ENCODE measurements at places on chromosomes 16 and 17.

DNA sequence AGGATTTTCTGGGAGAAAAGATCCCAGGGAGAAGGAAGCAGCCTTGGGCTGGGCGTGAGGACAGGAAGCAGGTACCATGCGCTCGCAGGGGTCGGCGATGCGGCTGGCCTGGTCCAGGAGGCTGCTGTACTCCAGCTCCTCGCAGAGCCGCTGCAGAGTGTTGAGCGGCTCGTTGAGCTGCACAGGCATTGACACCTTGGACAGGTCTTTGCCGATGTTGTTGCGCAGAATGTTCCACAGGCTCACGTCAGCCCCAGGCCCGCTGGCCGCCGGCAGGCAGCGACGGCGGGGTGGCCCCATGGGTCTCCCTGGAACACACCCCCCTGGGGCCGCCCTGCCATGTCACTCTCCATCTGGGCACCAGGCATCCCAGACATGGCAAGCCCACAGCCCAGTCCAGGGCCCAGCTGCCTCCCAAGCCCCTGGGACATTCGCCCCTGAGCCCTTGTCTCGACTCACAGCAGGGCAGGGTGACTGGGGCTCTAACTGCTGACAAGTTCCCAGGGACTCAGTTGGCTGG lies 8.0 kb downstream of the OSBPL7 start:
- DNase-seq, result no peak

GRCh38 chr17:50015146-50015545 lies 20.1 kb upstream of the DLX3 start:
- DNase-seq, result no peak

- no peak for DNase-seq
Measured at GRCh38 chr17:78458091-78458490, 79.6 kb downstream of the PGS1 start.

DNA sequence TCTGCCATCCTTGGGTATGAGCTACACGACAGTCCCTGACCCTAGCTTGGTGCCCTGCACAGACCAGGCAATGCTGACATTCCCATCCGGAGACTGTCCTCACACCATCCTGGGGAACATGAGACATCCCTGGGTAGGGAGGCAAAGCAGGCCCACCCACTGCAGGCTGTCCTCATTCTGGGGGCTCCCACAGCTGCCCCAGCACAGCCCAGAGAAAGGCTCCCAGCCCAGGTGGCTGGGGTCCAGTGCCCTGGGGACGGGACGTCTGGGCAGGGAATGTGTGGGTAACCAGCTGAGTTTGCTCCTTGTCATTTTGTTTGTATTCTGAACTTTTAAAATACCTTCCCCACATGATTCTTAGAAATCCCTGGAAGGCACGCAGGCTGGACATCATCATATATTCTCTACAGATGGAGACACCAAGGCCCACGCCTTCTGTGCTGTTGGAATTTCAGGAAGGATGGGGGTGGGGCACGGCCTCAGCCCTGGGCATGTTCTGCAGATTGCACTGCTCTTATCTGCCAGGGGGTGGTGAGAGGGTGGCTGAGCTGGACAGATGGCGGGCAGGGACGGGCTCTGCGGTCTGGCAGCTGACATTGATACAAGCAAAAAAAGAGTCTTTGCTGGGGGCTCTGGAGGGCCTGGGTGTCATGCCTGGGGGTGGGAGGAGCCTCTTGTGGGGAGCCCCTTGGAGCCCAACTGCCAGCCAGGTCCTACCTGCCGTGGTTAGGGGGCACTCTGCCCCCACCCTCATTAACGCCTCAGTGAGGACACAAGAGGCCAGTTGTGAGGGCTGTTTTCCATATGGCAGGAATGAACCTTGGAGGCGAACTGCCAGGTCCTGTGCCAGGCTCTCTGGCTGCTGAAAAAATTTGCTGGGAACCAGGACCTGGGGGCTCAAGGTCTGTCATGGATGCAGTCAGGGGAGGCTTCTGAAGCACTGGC lies 28.4 kb downstream of the LRRC75A start:
- no peak for DNase-seq

- no peak for DNase-seq
Measured at GRCh38 chr17:53560953-53561352, 261.8 kb upstream of the KIF2B start.

DNA sequence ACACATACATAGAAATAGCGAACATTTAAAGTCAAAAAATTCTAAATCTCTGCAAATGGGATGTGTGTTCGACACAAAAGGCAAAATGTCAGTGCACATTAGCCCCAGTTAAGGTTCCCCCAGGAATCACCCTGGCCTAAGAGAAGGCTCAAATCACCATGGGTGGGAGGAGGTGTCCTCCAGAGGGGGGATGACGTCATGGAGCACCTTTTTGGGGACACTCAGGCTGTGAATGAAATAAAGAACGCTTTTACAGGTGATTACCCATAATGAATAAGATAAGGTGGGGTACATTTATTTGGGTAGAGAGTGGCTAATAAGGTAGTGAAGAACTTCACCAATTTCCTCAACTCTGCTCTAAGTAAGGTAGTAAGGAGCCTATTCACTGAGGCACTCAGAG lies 26.4 kb downstream of the WNT3 start:
- DNase-seq, result no peak

- DNase-seq, result no peak
Measured at GRCh38 chr16:56860226-56861020, 4.6 kb upstream of the SLC12A3 start.

- no peak for DNase-seq
Measured at GRCh38 chr17:63758428-63758827, 15.0 kb downstream of the CCDC47 start.

DNA sequence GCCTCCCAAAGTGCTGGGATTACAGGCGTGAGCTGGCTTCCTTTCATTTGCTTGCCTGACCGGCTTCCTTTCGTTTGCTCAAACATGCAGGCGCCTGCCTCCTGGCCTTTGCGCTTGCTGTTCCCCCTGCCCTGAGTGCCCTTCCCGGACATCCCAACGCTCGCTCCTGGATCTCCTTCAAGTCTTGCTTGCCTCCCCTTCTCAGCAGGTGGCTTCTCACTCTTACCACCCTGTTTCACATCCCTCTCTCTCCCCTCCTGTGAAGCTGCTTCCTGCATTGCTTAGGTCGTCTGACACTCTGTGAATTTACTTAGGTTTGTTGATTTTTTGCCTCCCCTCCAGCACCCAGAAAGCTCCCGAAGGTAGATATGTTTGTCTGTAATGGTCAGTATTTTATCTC lies 25.6 kb upstream of the NDRG4 start:
- DNase-seq, result no peak

DNA sequence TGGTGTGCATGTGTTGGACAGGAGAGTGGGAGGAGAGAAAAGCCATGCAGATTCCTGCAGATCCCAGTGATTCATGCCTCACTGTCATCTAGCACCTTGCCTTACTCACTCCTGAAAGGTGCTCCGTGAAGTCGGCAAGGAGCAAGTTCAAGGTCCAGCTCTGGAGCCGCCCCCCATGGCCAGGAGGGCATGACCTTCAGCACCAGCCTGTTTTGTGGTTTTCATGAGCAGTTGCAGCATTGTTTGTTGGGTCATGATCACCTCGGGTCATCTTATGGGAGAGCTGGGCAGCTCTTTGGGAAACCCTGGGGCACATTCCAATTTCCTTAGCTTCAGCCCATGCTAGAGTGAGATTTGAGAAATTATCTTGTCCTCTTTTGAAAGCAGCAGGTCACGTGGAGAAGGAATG lies 137.5 kb upstream of the IRX3 start:
- no peak for DNase-seq

GRCh38 chr17:82350182-82351030 lies 8.6 kb upstream of the TEX19 start:
- DNase-seq, result no peak

DNA sequence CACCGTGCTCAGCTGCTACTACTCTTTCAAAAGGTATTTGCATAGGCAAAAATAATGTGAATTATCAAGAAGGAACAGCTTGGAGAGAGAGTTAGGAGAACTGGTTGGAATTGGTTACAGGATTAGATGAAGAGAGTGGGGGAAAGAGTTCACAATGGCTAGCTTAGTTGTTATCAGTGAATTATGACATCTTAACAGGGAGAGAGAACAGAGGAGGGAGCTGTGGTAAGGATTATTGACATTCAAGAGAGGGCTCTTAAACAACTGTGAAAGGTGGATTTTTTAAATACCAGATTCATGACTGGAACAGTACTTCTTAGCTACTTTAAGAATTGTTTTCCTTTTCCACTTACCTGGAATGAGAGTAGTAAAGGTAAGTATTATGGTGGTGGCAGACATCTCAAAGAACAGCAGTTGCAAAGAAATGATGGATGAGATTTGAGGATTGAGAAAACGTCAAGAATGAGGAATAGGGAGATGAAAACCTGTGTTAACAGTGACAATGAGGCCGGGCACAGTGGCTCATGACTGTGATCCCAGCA lies 43.9 kb upstream of the SLC5A11 start:
- DNase-seq, result no peak

DNA sequence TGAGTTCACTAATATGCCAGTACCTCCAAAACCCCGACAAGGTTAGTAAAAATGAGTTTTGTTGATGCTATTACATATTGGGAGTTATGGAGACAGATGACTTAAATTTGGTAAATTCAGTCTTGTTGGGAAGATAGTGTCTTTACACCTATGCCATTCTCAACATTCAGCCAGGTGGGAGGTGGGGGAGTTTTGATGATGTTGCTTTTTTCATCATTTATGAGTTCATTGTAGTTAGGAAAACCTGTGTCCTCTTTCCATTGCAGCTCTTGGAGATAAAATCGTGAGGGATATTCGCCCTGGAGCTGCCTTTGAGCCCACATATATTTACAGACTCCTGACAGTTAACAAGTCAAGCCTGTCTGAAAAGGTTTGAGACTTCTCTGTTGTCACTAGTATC lies 59.9 kb upstream of the CRISPLD2 start:
- no peak for DNase-seq

- no peak for DNase-seq
Measured at GRCh38 chr16:1472974-1473373, 1.9 kb downstream of the CLCN7 start.

DNA sequence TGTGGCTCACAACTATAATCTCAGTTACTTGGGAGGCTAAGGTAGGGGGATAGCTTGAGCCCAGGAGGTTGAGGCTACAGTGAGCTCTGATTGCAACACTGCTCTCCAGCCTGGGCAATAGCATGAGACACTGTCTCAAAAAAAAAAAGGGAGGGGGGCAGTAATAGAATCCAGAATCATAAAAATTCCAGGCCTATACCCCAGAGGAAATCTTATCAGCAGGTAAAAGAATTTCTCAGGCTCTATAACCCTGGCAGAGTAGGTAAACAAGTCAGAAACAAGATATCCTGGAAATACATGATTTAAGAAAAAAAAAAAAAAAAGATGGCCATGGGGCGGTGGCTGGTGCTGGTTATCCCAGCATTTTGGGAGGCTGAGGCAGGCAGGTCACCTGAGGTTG lies 12.9 kb downstream of the SPAG9 start:
- no peak for DNase-seq

- DNase-seq, result no peak
Measured at GRCh38 chr17:79126139-79126538, 51.5 kb downstream of the ENGASE start.

DNA sequence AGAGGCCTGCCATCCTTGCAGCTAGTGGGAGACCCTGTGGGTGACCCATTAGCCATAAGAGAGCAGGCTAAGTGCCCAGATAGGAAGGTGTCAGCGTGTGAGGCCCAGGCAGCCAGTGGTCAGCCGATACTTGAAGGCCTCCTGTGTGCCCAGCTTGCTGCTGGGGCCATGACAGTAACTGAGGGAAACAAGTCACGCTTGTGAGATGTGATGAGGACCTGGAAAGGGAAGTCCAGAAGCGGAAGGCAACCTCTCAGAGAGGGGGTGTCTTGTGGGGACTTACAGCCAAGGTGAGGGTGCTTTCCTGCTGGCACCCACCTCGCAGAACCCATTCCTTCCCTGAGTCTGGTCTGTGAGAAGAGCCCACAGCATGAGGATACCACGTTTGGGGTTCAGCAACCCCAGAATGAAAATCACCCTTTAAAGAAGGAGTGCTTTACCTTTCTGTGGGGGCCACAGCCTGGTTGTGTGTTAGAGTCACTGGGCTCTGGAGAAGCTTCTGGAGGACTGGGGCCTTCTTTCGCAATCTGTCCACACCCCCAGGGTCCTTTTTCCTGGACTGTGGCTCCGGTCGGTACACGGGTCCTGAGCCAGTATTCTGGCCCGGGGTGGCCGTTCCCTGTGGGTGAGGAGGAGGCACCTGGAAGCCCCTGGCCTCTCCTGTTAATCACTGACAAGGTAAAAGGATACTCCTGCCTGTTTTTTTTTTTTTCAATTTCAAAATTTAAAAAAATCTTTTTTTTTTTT lies 53.9 kb downstream of the PLCG2 start:
- no peak for DNase-seq

- DNase-seq, result no peak
Measured at GRCh38 chr17:15744074-15744676, 12.1 kb downstream of the TBC1D26 start.

Measured in muscle of arm (tissue), 14 donors.